NCI-H345 (cell line): ENCODE measurements at places on chromosomes 4 and X.
A peak's percentile ranks its signal among the peaks of the same experiment; 100 is the strongest.

GRCh38 chrX:40065296-40066046, 32.3 kb downstream of the BCOR start:
- DNase-seq: no peak

DNA sequence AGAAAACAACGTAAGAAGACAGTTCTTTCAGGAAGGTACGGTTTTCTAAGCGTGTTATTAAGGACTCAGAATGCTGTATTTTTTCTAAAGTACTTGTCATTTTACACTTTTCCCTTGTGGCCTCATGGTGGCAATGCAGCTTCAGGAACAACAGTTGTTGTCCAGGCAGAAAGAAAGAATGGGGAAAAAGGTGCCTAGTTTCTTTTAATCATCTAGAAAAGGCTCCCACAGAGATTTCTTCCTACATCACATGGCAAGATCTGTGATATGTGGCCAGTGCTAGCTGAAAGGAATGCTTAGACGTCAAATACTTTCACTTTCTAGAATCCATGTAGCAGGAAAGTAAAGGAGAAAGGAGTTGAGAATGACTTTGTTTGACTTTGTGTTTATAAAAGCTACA, 49.0 kb upstream of the TRAM1L1 start:
- peak; percentile 42 for DNase-seq

DNA sequence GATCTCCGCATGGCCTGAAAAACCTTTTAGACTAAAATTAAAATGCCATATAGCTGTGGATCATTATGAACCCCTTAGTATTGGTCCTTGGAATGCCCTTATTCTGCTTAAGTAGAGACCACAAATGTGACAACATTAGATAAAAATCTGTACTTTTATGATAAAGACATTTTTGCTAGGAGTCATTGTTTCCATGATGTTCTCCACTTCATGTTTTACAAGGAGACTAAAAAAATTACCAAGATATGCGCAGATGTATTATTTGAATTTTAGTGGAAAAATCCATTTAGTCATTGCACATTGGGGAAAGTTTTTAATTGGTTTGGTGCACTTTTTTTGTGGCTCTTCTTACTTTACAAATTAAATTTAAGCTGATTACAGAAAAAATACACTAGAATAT, 85.1 kb upstream of the HPRT1 start:
- DNase-seq: no peak

DNA sequence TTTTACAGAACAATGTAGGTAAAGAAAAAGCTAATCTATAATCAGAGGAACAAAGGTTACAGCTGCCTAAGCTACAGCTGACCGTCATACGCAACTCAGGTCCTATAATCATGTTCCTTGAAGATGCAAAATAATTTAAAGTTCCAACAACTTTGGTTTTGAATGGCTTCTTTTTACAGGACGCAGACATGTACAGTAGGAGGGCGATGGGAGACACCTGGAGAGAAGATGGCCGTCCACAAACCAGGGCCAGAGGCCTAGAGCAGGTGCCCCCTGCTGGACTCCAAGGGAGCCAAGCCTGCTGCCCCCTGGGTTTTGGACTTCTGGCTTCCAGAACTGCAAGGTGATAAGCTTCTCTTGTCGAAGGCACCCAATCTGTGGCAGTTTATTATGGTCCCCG, 10.6 kb downstream of the HGFAC start:
- DNase-seq: no peak

DNA sequence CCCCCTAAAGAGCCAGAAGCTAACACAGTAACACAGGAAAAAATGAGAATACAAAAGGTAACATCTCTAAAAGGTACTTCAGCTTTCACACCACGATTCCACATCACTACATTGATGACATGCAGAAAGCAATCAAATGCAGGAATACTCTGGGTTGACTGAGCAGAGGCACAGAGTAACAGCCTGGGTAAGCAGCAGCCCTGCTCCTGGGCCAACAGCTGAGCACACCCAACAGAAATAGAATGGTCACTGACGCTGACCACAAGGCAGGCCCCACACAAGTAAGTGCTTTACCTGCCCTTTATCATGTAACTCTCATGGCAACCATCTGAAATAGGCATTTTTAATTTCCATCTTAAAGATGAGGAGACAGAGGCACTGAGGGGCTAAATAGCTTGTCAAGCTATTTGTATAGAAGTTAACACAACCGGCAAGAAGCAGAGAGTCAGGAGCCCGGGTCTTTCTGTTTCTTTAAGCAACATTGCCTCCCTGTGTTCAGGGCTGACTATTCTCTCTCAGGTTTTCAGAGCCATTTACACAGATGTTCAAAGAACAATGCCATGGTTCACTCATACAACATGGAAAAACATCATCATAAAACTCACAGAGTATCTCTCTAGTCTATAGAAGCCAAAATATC, 168.9 kb downstream of the ZNF674 start:
- DNase-seq: peak; percentile 34

GRCh38 chr4:184447664-184448063, 26.7 kb downstream of the IRF2 start:
- no peak for DNase-seq

DNA sequence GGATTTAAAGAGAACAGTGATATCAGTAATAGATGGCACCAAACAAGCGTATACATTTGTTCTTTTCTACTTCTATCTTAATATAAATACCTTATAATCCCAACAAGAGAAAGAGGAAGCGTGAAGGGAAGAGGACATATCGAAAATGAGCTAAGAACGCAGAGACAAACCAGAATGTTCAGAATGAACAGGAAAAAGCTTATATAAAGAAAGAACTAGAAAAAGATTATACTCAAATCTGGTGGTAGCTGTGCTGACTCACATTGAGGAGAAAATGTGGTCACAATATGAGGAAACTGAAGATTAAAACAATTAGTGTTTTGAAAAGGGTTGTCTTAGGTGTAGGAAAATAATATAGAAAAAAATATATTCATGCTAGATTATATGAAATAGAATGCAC, 2.0 kb upstream of the GPR34 start:
- DNase-seq: no peak

GRCh38 chr4:7160439-7160838, 31.9 kb upstream of the SORCS2 start:
- DNase-seq: no peak

GRCh38 chr4:92189146-92189545, 114.6 kb upstream of the GRID2 start:
- DNase-seq: no peak

GRCh38 chr4:41400296-41400695, 137.7 kb upstream of the LIMCH1 start:
- DNase-seq: no peak

DNA sequence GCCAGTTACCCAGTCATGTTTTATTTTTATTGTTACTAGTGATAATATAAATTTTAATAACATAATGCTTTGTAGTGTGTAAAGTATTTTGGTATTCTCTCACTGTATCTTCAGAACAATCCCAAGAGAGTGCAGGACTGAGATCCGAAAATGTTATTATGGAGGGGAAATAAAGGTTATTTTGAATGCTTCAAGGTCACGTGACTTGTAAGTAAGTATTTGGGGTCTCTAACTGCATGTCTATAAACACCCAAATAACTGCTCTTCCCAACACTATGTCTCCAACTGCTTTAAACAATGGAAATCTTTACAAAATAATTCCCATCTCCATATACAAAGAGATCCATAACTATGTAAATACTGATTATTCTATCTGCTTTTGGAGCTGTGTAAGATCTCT, 302.2 kb downstream of the LDB2 start:
- DNase-seq: no peak

DNA sequence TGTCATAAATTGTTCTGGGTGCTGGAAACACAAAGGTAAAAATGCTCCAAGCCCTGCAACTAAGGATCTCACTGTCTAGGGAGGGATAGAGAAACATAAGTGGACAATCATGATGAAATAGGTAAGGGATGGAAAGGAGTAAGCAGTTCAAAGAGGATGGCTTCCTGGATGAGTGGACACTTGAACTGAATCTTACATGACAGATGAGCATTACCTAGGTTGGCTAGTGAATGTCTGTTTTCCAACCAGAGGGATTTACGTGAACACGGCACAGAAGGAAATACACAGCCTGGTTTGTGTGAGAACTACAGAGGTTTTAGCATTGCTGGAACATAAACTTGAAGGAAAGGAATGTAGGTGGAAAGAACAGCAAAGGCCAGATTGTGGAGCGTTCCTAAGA, 150.2 kb upstream of the GALNT7 start:
- no peak for DNase-seq

DNA sequence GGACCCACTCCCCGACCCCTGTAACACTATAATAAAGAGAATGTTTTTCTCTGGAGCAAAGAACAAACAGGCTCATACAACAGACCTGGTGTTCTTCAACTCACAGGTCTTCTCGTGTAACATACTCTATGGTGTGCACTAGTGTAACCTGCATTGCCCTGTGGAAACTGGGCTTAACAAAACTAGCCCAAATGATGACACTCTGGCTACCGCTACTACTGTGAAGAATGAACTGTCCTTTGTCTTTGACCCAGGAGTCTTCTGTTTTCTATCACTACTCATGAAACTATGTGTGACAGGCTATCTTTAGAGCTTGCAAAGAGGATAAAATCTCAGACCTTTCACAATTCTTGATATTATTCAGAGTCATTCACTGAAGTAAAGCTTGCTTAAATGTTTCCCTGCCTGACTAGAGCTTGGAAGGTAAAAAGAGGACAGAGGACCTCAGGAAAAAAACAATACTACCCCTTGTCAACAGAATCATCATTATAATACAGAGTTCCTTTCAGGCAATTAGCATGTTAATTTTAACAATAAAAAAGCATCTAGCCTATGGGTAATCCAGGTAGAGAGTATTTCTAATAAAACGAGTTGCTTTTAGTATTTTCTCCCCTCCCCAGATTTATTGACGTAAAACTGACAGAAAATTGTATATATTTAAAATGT, 59.2 kb downstream of the FSTL5 start:
- DNase-seq: no peak

- DNase-seq: no peak
These were observed 13.6 kb downstream of the GASK1B start for GRCh38 chr4:158159054-158159717.

DNA sequence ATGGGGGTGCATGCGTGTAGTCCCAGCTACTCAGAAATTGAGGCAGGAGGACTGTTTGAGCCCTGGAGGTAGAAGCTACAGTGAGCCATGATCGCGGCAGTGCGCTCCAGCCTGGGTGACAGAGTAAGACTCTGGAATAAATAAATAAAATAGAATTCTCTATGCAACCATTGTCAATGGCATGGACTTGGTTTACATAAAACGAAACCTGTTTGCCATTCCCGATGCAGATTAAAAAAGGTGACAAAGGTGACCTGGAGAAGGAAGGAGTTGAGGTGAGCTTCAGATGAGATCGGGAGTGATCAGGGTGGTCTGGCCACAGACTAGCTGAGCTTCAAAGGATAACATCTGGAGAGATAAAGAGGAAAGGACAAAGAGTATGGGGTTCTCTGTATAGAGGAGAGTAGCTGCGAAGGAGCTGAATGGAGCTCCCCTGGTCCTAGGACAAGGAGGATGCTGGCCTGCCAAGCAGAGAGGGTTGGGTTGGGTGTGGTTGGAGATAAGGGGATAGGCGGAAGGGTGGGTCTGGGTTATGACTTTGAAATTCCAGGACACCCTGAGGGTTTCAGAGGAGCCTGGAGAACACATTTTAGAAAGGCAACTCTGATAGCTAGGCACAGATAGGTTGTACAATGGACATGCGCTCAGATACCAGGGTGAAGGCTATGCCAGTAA, 98.6 kb downstream of the RBM47 start:
- no peak for DNase-seq

- DNase-seq: no peak
These were observed 133.0 kb upstream of the RASGEF1B start for GRCh38 chr4:81604683-81605218.

DNA sequence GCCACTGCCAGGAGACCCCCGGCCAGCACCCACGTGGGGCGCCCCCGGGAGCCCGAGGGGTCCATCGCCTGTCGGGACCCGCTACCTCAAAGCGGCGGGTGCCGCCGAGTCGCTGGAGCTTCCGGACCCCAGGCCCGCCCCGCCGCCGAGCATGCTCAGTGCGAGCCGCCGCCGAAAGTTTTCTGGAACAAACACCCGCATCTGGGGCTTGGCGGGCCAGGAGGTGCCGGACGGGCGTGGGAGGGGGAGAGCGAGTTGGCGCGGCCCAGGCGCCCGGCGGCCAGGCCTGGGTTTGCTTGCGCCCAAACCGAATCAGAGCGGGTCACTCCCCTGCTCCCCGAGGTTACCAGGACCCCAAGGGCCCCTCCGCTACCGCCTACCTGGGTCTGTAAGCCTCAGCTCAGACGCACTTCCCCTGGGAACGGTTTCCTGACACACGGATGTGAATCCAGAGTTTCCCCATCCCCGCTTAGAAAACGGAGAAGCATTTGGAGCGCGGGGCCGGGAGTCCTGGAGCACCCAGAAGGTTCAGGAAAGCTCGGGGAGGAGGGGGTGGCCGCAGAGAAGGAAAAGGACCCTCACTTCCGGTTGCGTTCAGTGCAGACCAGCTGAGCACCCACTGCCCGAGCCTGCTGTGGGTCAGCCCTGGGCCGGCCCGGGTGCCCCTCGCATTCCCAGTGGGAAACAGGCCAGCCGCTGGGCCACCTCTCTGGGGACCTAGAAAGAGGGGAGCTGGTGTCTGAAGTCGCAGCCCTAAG, at the start of gene EVC2:
Gene EVC2 (minus strand): TSS at position 111 of the 758 bp plus-strand sequence. CDS start 46 bp downstream, at position 65.
- DNase-seq: peak; percentile 38

GRCh38 chrX:155889328-155889727, 8.2 kb downstream of the VAMP7 start:
- no peak for DNase-seq

DNA sequence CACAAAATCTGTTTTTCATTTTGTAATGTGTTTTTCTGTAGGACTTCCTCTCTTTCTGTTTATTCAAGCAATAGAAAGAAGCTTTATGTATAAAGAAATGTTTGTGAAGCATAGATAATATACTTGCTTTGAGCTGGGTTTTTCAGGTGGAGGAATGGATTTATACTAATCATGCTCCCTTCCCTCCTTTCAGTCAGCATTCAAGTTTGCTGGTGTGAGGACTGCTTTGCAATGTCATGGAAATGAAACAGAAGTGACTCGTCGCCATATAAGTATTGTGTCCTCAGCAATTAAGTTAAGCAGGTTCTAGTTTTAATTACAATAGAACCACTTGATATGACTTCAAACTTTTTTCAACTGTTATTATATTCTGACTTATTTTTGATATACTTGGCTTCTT, 1447.1 kb downstream of the PCDH19 start:
- no peak for DNase-seq

DNA sequence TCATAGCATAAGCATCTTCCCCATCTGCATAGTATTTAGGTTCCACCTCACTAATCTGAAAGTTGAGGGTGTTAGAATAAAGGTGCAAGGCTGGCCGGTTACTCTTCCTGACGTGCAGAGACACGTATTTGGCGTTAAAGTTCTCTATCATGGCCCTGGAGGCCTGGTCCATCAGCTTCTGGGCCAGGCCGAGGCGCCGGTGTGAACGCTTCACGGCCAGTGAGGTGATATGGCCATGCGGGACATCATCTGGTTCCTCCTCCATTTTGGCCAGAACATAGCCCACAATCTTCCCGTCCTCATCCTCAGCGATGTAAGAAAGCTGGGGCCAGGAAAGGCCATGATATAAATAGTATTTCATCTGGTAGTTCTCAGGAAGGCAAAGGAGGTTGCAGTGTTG, 425 bp downstream of the NAA11 start:
- no peak for DNase-seq

GRCh38 chr4:109559625-109559982, 442 bp upstream of the MCUB start:
- peak; percentile 40 for DNase-seq
